ENCODE measurements at places on chromosomes 16 and 17. TPM values are rescaled to one million over a fixed set of nuclear protein-coding genes. Genes with fewer than 3 reads are reported as not detected.

The PPM1E gene
- total RNA-seq, result 0.03 TPM

The SLC46A1 gene
- 0.93 TPM for total RNA-seq

The MGAT5B gene
- total RNA-seq, result 0.15 TPM

The TEKT5 gene
- total RNA-seq, result not detected

The TBX6 gene
- 1.7 TPM for total RNA-seq

The CDH16 gene
- total RNA-seq, result not detected

The DLX4 gene
- 0.66 TPM for total RNA-seq

The NOG gene
- 9.2 TPM for total RNA-seq

The SLFN12 gene
- 7.1 TPM for total RNA-seq

The TNS4 gene
- total RNA-seq, result 3.7 TPM

The ABCC11 gene
- total RNA-seq, result 0.29 TPM

DNA sequence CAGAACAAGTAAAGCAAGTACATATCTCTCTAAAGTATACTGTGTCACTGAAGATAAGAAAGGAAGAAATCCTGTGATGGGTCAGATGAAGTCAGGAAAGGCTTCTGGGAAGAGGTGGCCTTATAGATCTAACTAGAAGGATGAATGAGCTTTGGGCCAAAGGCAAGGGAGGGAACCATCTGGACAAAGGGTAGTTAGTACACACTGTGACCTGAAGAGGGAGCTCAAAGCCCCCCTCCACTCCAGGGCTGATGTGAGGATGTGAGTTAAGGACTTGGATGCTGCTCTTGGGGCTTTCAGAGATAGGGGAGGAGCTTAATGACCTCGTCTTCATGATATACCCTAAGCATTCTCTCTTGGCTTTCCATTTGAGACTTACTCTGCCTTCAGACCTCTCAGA, 185.3 kb upstream of the CACNG3 start:
- no peak overlapping the region for H3K27ac ChIP-seq
- peaks cover 4% of the 10 kb centered on the region for H3K36me3 ChIP-seq
- no peaks in the 10 kb centered on the region for H3K4me1 ChIP-seq
- DNase-seq, result no peak

DNA sequence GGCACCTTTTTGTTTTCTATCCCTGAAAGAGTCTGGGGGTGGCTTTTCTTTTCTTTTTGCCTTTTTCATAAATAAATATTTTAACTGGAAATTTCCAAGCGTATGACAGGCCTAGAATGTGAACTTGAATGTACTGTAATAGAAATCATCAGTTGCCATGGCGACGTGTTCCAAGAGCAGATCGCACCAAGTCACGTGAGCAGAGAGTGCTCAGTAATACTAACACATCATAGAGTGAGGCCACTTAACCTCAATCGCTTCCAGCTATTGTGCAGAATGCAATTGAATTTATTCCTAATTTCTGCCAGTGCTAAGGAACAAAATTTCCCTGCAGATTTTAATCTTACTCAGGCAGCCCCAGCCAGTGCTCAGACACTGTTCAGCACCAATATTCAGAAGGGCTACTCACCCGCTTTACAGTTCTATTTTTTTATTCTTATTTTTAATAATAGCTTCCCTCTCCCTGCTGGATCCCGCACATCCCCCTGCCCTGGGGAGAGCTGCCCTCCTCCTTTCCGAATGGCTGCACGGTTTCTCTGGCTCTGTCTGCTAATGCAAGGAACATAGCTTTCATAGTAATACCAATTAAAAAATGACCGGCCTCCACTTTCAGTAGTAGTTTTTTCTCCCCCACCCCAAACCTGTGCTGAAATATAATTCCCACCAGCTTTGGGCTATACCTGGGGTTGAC, 26.2 kb upstream of the PMFBP1 start:
- peaks cover 3% of the 10 kb centered on the region for H3K27me3 ChIP-seq
- H3K4me3 ChIP-seq, result no peak overlapping the region
- no peaks in the 10 kb centered on the region for H3K4me1 ChIP-seq
- no peak overlapping the region for H3K27ac ChIP-seq

DNA sequence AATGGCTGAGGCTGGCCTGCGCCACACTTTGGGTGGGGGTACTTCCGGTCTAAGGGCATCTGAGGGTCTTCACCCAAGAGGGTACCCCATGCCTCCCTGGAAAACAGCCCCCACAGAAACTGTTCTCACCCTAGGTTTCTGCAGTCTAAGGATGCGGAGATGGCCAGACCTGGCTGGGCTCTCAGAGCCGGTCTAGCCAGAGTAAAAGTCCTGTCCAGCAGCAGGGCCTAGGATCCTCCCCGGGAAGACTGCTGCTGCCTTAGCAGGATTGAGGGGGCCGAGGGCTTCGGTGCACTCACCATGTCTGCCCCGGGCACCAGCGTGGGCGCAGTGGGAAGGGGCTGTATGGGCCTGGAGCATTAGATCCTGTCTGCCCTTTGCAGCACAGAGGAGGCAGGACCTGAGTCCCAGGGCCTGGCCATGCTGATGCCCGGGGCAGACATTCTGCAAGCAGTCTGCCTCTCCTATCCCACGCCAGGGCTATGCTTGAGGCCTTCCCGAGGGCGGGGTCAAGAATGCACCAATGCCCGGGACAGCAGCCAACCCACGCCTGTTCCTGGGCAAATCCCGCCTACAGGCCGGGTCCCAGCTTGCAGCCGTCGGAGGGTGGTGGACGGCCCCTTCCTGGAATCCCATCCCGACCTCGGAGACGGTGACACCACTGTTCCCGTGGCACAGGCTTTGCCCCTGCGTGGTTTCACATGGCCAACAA, 54.7 kb downstream of the CBFA2T3 start:
- no peaks in the 10 kb centered on the region for H3K27me3 ChIP-seq
- H3K4me3 ChIP-seq, result no peak overlapping the region
- peaks cover 16% of the 10 kb centered on the region for H3K4me1 ChIP-seq
- no peak overlapping the region for H3K27ac ChIP-seq

- DNase-seq, result no peak
- no peaks in the 10 kb centered on the region for H3K36me3 ChIP-seq
- H3K4me1 ChIP-seq, result no peaks in the 10 kb centered on the region
- H3K27me3 ChIP-seq, result no peaks in the 10 kb centered on the region
Measured at GRCh38 chr17:78438271-78438691, 59.8 kb downstream of the PGS1 start.

GRCh38 chr17:44308320-44308818, at the start of gene RUNDC3A:
RUNDC3A (plus strand) TSS chr17:44308601; CDS start chr17:44308833, 232 bp downstream.
- DNase-seq, result peak; percentile 80
- H3K4me3 ChIP-seq, result peak within 1 kb of the TSS; percentile 51
- H3K36me3 ChIP-seq, result no peaks in the 10 kb centered on the region
- peaks cover 10% of the 10 kb centered on the region for H3K4me1 ChIP-seq
- H3K27me3 ChIP-seq, result peaks cover 67% of the 10 kb centered on the region

DNA sequence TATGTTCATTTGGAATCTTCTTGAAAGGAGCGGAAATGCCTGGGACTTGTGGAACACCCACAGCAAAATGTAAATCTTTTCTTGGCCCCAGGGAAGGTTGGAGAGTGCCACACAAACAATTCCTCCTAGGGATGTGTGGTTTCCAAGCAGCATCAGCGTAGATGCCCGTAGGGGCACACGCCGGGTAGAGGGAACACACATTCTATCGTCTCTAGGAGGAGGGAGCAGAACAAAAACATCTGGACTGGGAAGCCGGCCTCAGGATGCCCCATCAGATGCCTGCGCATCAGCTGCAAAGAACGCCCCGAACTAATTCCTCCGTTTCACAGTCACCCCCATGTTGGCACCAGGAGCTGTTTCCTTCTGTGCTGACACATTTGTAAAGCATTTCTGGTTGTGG, 357.9 kb upstream of the ZFHX3 start:
- no peak overlapping the region for H3K4me3 ChIP-seq
- no peaks in the 10 kb centered on the region for H3K4me1 ChIP-seq
- DNase-seq, result no peak
- H3K27me3 ChIP-seq, result no peaks in the 10 kb centered on the region
- H3K36me3 ChIP-seq, result no peaks in the 10 kb centered on the region

DNA sequence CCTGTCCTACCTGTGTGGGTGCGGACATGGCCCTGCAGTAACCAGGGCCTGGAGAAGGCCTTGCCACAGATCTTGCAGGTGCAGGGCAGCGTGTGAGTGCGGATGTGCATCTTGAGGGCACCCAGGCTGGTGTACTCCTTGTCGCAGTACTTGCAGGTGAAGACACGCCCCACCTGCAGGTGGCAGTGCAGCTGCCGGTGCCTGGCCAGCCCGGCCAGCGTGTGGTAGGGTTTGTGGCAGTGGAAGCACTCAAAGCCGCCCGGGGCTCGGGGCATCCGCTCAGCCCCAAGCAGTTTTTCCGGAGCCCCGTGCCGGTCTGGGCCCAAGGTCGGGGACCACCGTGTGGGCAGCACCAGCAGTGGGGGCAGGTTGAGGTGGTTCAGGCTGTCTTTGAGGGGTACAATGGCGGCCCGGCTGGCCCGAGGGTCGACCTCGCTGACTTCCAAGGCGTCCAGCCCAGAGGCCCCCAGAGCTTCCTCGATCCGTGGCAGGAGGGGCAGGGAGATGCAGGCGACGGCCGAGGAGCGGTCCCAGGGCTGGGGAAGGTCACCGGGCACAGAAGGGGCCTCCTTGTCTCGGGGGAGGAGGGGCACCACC, 5.1 kb downstream of the SNAI3 start:
- H3K4me3 ChIP-seq, result peak overlapping the region; percentile 17
- peaks cover 43% of the 10 kb centered on the region for H3K36me3 ChIP-seq
- peak overlapping the region; percentile 70 for H3K27ac ChIP-seq
- DNase-seq, result peak; percentile 55
- H3K27me3 ChIP-seq, result no peaks in the 10 kb centered on the region

GRCh38 chr17:69043098-69043734, 17.5 kb downstream of the ABCA9 start:
- DNase-seq, result no peak
- H3K36me3 ChIP-seq, result no peaks in the 10 kb centered on the region
- H3K4me3 ChIP-seq, result no peak overlapping the region
- H3K27me3 ChIP-seq, result no peaks in the 10 kb centered on the region
- H3K27ac ChIP-seq, result no peak overlapping the region
- no peaks in the 10 kb centered on the region for H3K4me1 ChIP-seq

GRCh38 chr17:79080761-79081290, 6.2 kb downstream of the ENGASE start:
- H3K27ac ChIP-seq, result no peak overlapping the region
- no peak for DNase-seq
- H3K4me3 ChIP-seq, result no peak overlapping the region
- H3K4me1 ChIP-seq, result no peaks in the 10 kb centered on the region

GRCh38 chr16:62665269-62665668, 629.0 kb upstream of the CDH8 start:
- H3K27ac ChIP-seq, result no peak overlapping the region
- no peak overlapping the region for H3K4me3 ChIP-seq
- no peaks in the 10 kb centered on the region for H3K27me3 ChIP-seq
- no peaks in the 10 kb centered on the region for H3K36me3 ChIP-seq
- no peaks in the 10 kb centered on the region for H3K4me1 ChIP-seq

GRCh38 chr17:55160501-55160900, 104.3 kb upstream of the HLF start:
- no peak for DNase-seq
- no peaks in the 10 kb centered on the region for H3K4me1 ChIP-seq
- H3K27ac ChIP-seq, result no peak overlapping the region

DNA sequence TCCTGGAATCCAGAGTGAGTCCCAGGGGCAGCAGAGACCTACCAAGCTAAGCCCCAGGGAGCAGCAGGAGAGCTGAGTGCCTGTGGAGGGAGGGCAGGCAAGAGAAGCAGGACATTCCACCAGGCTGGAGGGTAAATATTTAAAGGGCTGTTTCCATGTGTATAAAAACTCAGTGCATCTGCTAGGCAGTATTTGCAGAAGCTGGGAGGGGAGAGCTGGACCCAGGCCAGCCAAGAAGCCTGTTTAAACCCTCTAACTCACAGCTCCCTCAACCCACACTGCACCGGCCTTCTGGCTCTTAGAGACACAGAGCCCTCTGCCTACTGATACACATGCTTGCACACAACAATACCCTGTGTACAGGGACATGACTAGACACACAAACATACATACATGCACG, 22.5 kb upstream of the TMEM132E start:
- H3K36me3 ChIP-seq, result no peaks in the 10 kb centered on the region
- H3K4me1 ChIP-seq, result no peaks in the 10 kb centered on the region
- no peak for DNase-seq
- no peak overlapping the region for H3K4me3 ChIP-seq
- no peak overlapping the region for H3K27ac ChIP-seq

GRCh38 chr16:1279945-1280589, 24.2 kb downstream of the TPSD1 start:
- no peaks in the 10 kb centered on the region for H3K4me1 ChIP-seq
- no peaks in the 10 kb centered on the region for H3K27me3 ChIP-seq
- DNase-seq, result no peak
- no peaks in the 10 kb centered on the region for H3K36me3 ChIP-seq
- no peak overlapping the region for H3K4me3 ChIP-seq
- H3K27ac ChIP-seq, result no peak overlapping the region

- no peak for DNase-seq
- H3K36me3 ChIP-seq, result no peaks in the 10 kb centered on the region
- no peaks in the 10 kb centered on the region for H3K27me3 ChIP-seq
- no peak overlapping the region for H3K27ac ChIP-seq
Measured at GRCh38 chr17:33486135-33486885, 193.2 kb upstream of the ASIC2 start.

DNA sequence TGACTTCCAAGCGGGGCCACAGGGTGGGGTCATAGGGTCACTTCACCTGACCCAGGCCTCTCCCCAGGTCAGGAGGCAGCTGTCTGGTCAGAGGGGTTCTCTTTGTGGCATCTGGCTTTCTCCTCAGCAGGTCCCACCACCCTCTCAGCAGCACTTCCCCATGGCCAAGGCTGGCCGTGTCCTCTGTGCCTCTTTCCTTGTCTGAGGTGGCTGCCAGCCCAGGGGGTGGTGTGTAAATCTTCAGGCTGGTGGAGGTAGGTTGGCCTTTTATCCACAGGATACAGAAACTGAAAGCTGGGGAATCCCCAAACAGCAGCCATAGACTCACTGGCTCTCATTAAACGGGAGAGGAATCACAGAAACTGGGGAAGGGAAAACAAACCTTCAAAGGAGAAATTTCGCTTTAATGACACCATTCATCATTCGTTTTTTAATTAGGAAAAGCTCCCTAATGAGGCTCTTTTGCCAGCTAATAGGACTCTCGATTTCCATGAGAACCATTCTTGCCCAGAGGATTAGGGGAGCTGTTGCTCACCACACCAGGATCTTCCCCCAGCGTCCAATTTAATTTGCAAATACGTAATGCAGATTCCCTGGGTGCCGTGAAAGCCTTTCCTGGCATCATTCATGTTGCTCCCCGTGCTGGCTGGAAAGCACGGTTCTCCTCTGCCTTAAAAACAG, 18.0 kb downstream of the C17orf75 start:
- H3K27ac ChIP-seq, result no peak overlapping the region
- no peaks in the 10 kb centered on the region for H3K36me3 ChIP-seq
- no peaks in the 10 kb centered on the region for H3K27me3 ChIP-seq

DNA sequence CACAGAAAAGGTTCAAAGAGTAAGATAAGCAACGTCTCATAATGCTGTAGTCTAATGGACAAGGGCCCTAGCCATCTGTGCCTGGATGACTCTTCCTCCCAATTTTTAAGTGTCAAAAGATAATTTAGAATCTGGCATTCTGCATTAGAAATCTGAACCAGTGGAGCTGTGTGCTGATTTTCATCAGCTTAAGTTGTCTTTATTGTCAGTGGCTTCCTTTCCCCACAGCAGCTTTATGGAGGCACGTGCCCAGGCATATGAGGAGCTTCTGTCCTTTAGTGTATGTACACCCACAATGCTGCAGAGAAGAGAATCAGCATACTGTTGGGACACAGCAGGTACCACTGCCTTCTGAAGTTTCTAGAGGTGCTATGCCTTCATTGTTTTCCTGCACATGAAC, 37.9 kb downstream of the HEATR6 start:
- H3K36me3 ChIP-seq, result peaks cover 9% of the 10 kb centered on the region
- no peak overlapping the region for H3K27ac ChIP-seq
- no peaks in the 10 kb centered on the region for H3K4me1 ChIP-seq
- H3K27me3 ChIP-seq, result no peaks in the 10 kb centered on the region
- no peak for DNase-seq
